ENCODE measurements at places on chromosomes 7 and 10.
A peak's percentile ranks its signal among the peaks of the same experiment; 100 is the strongest.

GRCh38 chr10:14409247-14409646 is 78.5 kb upstream of the FRMD4A start:
- no peak for DNase-seq

GRCh38 chr7:103972779-103973434 is 16.6 kb downstream of the RELN start:
- no peak for DNase-seq

DNA sequence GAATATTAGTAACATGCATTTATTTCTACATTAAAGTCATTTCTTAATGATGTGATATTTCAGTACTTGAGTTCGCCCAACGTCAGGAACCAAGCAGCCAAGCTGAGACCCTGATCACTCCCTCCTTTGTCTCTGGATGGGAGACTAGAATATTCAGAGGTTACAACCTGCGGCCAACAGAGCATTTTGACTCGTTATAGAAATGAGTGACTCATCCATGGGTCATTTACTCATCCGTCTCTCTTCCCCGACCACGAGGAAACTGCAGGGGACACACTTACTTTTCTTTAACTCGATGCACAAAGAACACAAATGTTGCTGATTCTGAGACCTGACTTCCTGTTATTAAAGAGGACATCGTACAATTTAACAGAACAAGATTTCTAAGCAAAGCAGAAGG is 343.3 kb downstream of the FRMD4A start:
- no peak for DNase-seq

DNA sequence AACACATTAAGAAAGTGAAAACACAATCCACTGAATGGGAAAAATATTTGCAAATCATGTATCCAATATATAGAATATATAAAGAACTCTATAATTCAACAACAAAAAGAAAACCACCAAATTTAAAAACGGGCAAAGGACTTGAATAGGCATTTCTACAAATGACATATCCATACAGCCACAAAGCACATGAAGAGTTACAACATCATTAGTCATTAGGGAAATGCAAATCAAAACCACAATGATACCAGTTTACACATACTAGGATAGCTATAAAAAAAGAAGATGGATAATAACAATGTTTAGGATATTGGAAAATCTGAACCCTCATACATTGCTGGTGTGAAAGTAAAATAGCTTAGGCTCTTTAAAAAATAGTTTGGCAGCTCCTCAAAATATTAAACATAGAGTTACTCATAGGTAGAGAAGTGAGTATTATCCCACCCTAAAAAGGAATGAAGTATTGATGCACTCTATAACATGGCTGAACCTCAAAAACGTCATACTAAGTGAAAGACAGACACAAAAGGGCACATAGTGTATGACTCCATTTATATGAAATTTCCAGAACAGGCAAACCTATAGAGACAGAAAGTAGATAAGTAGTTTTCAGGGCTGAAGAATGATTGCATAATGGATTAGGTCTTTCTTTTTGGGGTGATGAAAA is 4.5 kb downstream of the ZPBP start:
- DNase-seq = no peak

GRCh38 chr7:116251675-116252074 is 41.3 kb downstream of the TES start:
- DNase-seq = no peak

DNA sequence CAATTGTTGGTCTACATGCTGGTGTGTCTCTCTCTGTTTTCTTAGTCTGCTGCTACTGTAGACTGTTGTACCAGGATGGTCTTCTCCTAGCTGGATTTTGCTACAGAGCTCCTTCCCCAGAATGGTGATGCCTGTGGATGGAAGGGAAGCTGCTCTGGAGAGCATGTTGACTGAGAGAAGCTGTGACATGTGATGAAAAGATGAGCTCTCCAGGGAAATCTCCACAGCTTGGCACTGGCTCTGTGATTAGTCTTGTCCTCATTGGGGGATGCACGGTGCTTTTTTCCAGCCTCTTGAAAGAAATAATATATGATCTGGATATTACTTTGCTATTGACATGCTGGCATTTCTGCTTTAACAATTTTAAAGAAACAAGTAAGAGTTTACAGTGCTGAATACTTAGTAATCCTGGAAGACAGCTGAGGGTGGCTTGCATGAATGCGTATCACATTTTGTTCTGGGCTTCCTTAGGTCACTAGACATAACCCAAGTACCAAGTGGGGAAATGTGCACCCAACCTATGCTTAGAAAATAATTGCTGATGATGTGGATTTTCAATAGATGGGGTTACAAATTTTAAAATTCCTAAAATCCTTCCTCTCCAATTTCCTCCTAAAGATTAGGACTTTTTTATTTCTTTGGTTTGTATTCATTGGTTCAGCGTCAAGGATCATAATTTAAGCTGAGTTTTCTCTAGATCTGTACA is 849.7 kb downstream of the KCNMA1 start:
- DNase-seq = no peak

DNA sequence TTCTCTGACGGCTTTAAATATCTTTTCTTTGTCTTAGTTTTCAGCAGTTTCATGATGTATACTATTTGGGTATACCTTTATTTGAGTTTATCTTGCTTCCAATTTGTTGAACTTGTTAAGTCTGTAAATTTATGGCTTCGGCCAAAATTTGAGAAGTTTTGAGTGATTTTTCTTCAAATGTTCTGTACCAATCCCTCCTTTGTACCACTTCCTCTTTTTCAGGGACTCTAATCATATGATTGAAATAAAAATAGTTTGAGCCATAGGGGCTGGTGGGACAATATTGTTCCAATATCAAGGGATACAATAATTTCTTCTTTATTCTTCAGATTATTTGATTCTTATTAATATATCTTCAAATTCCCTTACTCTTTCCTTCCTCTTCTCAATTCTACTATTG is 43.1 kb upstream of the CTTNBP2 start:
- DNase-seq = no peak

DNA sequence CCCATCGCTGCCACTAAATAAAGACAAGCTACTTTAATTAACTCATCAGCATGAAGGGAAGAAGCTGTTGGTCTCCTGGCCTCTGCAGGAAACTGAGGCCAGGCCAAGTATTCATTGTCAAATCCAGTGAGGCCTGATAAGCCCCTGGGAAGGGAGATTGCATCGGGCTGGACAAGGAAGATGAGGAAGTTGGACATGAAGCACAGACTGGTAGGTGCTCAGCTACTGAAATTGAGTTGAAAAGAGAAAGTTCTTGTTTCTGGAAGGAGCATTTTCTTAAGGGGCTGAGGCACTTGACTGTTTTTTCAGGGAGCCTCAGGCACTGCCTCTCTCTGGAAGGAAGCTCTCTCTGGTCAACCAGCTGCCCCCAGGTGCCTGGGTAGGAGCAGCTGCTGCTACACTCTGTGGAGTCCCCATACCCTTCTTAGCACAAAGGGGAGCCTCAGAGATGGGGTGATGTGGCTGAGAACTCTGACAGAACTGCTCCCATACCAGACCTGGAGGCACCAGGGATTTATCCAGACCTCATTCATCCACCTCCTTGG is 90.3 kb upstream of the IKZF1 start:
- no peak for DNase-seq

- DNase-seq = peak; percentile 34
These were observed 40.7 kb downstream of the MRPL32 start for GRCh38 chr7:42972699-42973500.

GRCh38 chr7:117717357-117717756 is 155.9 kb downstream of the CTTNBP2 start:
- DNase-seq = no peak

GRCh38 chr10:43904844-43905243 is 256.2 kb upstream of the ZNF32 start:
- DNase-seq = no peak

DNA sequence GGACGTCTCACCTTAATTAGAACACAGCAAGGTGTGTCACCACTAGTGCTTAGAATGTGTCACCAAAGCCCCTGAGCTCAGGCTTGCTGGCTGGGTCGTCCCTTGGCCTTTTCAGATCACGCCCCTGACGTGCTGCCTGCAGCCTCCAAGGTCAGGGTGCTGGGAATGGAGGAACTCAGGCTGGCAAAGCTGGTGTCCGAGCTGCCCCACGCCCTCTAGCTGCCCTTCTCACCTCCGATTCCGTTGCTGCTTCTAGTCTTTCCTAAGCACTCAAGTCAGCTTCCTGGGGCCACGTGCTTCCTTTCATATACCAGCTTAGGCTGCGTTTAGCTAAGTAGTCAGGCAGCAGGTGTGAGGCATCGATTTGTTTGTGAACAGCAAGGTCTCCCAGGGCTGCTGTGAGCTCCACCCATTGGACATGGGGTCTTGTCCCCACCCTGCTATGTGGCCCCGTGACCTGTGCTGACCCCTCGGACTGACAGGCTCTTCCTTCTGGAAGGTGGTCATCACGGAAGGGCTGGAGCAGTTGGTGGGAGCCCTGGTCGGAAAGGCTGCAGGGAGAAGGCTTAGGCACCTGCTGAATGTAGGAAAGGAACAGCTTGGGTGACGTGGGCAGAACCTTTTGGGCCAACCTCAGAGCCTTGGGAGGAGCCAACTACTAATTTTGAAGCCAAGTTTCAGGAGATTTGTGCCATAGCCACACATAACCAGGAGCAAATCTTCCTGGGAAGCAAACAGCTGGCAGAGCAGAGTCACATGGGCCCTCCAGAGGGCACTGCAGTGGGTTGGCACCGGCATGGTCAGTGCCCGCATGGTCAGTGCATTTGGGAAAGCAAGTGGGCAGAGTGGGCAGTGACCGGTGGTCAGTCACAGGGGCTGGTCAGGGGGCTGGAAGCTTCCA is 28.8 kb downstream of the VIPR2 start:
- no peak for DNase-seq

DNA sequence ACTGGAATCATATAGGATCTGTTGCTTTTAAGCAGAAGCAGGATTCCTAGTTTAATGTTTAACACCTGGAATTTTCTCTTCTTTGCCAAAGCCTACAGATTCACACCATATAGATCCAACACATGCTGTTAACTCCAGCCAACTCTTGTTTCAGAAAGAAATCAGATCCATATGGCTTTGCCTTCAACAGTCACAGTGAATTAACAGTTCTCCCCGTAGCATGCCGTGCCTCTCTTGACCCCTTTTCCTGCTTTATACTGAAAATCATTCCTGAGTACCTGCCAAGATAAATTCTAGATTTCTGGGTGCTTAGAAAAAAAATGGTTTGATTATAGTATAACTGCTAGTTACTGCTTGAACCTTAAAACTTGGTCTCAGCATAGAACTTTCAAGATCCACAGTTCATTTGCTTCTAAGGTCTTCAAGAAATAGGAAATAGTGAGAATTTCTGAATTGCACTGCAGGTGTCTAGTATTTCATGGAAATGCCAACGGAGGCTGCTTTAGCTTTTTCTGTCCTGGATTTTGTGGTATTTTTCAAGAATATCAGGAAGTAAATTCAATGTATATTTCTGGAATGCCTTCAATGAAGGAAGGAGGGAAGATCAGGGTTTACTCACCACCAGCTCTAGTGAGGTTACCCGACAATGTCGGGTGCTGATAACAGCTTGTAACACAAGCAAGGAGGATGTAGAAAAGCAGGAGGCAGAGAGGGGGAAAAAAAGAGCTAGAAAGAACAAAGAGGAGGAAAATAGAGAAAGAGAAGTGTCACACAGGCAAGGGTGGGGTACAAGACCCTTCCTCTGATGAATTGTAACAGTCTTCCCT is 6.6 kb downstream of the AASS start:
- DNase-seq = peak; percentile 8

GRCh38 chr10:75057680-75058079 is 53.8 kb upstream of the SAMD8 start:
- DNase-seq = no peak

DNA sequence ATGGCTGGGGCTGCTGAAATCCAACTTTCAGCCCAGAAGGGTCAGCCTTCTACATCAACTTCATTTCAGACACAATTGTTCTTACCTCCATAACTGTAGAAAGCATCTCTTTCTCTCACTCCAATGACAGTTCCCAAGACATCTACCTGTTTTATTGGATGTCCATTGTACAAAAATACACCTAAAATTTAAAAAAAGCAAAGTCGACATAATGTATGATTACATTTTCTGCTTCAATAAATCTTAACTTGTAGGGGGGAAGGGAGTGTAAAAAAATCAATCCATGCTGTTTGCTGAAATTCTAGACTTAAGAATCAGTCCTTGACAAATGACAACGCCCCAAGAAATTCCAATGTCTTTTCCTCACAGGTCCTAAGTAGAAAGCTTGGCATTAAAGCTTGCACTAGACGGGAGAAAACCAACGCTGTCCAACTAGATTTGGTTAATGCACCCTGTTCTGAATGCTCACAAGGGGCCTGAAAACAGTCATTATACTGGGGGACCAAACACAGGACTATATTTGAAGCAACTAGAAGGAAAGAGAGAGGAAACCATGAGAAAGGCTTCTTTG is 7.5 kb downstream of the STN1 start:
- DNase-seq = no peak

DNA sequence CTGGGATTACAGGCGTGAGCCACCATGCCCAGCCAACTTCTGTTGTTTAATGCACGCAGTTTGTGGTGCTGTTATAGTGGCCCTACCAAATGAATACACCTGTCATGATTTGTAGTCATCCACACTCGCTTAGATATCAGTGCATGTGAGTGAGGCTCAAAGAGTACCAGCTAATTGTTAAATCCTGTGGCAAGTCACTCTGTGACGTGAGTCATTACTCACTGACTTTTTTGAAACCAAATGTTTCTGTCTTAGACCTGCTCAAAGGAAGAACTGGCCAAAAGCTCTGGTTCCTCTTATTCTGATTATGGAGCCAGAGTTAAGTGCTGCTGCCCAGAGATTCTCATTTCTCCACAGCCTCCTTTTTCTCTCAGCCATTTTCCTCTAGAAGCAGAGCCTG is 109.4 kb downstream of the PRKAG2 start:
- DNase-seq = no peak

GRCh38 chr10:80452069-80452468 is 2.0 kb upstream of the TSPAN14 start:
- no peak for DNase-seq

DNA sequence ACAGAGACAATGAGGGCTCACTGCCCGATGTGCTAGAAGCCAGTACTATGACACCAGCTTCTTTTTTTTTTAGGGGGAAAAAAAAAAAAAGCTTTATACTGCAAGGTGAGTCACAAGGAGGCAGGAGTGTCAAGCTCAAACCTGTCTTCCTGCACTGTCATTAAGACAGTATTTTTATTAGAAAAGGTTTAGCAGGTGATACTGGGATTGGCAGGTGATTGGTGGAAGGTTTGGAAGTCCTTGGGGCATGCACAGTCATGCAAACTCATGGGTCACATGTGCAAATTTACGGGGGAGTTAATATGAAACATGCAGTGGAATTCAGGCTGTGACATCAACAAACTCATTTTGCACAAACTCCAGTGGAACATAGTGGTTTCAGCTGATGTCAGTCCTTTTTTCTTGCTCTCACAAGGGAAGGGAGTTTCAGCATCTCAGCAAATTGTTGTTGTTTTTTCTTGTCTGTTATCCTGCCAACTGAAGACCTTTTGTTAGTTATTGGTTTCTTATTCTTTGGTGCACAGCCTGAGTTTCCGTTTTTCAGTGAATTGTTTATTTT is 530.6 kb downstream of the ANKRD7 start:
- no peak for DNase-seq
